Right lobe of liver (tissue), 6 donors: ENCODE measurements at places on chromosomes 11 and 22. TPM values are rescaled to one million over a fixed set of nuclear protein-coding genes. Genes with fewer than 3 reads are reported as not detected.

- peaks cover 7% of the 10 kb centered on the region for H3K4me1 ChIP-seq
- no peak overlapping the region for H3K27ac ChIP-seq
- H3K36me3 ChIP-seq = no peaks in the 10 kb centered on the region
- no peak for DNase-seq
- no peak overlapping the region for H3K4me3 ChIP-seq
- H3K27me3 ChIP-seq = no peaks in the 10 kb centered on the region
These were observed 9.4 kb downstream of the DIXDC1 start for GRCh38 chr11:111946499-111946898.

DNA sequence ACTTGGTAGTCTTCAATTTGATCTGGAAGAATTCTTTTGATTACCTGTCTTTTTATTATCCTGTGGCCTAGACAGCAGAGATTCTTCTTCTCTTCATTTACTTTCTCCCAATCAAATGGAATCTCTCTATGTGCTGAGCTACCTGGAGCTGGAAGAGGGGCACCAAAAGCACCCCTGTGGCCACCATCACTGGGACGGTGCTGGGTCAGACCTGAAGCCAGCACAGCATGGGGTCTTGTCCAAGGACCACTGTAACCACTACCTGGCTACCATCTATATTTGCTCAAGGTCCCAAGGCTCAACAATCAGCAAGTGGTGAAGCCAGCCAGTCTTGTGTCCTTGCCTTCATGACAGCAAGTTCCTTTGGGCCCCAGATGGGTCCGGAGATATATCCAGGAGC, 186.6 kb downstream of the JRKL start:
- no peaks in the 10 kb centered on the region for H3K27me3 ChIP-seq
- H3K27ac ChIP-seq = no peak overlapping the region
- no peaks in the 10 kb centered on the region for H3K36me3 ChIP-seq
- no peak for DNase-seq

The LRRC74B gene
- not detected for total RNA-seq

The PATE2 gene
- total RNA-seq = not detected

DNA sequence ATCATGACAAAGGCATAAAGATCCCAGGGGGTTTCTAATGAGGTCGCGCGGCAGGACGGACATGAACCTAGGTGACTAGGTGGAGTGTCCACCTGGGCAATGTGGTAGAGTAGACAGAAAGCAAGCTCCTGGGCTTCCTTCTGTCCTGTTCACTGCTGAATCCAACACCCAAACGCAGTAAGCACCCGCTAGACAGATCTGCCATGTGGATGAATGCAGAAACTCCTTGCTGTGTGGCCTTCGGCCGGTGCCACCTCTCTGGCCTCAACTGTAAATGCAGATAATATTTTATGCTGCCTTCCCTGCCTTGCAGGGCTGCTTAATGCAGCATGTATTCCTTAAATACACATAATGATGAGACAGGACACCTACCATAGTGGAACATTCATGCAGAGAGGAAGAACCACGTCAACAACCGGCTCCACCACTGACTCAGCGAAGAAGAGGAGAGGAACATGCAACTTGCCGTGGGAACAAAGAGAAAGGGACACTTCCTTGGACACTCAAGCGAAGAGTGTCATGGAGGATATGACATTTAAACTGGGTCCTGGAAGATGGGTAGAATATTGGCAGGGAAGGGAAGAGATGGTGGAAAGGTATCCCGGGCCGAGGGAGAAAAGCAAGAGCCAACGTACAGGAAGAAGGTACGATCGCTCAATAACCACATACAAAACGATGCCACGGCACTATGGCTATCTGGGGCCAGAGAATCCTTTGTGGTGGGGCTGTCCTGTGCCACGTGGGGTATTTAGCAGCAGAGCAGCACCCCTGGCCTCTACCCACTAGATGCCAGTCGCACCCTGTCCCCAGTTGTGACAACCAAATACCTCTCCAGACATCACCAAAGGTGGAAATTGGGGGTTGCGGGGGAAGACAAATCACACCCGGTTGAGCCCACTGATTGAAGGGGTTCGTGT, 30.8 kb downstream of the MYH9 start:
- no peak for DNase-seq
- H3K27ac ChIP-seq = peak overlapping the region; percentile 97
- H3K36me3 ChIP-seq = no peaks in the 10 kb centered on the region
- peaks cover 82% of the 10 kb centered on the region for H3K4me1 ChIP-seq

The LRRC75B gene
- total RNA-seq = 26.1 TPM

DNA sequence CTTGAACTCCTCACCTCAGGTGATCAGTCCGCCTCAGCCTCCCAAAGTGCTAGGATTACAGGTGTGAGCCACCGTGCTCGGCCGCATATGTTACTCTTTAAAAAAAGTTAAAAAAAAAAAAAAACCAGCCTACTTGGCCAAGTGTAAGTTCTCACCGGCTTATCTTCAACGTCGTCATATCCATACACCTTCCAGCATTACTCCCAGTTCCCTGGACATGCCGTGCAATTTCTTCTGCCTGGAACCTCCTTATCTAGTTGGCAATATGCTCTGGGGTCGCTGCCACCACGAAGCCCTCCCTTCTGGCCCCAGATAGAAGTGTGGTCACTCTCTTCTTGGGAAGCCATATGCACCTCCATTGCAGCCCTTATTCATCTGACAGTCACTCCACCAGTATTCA, 36.3 kb upstream of the CBX7 start:
- no peaks in the 10 kb centered on the region for H3K27me3 ChIP-seq
- no peaks in the 10 kb centered on the region for H3K4me1 ChIP-seq
- no peak overlapping the region for H3K27ac ChIP-seq
- no peak for DNase-seq

- no peaks in the 10 kb centered on the region for H3K27me3 ChIP-seq
- H3K4me3 ChIP-seq = no peak overlapping the region
- H3K27ac ChIP-seq = no peak overlapping the region
- H3K36me3 ChIP-seq = no peaks in the 10 kb centered on the region
These were observed 94.0 kb downstream of the BRD1 start for GRCh38 chr22:49733631-49734030.

DNA sequence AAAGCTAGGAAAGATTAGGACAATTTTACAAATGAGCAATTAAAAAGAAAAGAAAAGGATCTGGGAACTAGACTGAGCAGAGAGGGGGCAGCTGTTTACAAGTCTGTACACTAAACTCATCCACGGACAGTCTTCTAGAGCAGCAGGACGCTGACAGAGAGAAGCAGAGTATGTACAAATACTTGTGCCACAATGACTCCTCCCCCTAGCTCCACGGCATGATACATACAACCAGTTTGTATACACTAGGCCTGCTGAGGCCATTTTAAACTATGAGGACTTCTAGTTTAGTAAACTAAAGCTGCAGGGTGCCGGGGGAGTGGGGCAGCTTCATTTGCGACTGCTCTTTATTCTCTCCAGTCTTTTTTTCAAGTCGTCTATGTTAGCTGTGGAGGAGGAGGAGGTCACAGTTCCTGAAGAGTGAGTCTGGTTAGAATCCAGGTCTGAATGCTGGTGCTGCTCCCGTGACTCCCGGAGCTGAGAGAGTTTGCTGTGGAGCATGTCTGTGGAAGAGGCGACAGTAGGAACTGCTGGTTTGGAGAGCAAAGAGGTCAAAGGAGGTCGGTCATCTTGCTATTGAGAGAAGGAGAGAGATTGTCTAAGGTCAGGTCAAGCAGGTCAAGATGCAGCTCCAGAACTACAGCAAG, 24.8 kb downstream of the F2 start:
- H3K36me3 ChIP-seq = peaks cover 4% of the 10 kb centered on the region
- no peak for DNase-seq
- no peaks in the 10 kb centered on the region for H3K4me1 ChIP-seq
- no peak overlapping the region for H3K27ac ChIP-seq
- H3K27me3 ChIP-seq = no peaks in the 10 kb centered on the region

The THRSP gene
- total RNA-seq = 60.9 TPM

The PRR33 gene
- not detected for total RNA-seq

GRCh38 chr11:44574610-44575287, 9.3 kb downstream of the CD82 start:
- DNase-seq = no peak
- H3K27ac ChIP-seq = no peak overlapping the region

The SEC14L6 gene
- total RNA-seq = 0.07 TPM

DNA sequence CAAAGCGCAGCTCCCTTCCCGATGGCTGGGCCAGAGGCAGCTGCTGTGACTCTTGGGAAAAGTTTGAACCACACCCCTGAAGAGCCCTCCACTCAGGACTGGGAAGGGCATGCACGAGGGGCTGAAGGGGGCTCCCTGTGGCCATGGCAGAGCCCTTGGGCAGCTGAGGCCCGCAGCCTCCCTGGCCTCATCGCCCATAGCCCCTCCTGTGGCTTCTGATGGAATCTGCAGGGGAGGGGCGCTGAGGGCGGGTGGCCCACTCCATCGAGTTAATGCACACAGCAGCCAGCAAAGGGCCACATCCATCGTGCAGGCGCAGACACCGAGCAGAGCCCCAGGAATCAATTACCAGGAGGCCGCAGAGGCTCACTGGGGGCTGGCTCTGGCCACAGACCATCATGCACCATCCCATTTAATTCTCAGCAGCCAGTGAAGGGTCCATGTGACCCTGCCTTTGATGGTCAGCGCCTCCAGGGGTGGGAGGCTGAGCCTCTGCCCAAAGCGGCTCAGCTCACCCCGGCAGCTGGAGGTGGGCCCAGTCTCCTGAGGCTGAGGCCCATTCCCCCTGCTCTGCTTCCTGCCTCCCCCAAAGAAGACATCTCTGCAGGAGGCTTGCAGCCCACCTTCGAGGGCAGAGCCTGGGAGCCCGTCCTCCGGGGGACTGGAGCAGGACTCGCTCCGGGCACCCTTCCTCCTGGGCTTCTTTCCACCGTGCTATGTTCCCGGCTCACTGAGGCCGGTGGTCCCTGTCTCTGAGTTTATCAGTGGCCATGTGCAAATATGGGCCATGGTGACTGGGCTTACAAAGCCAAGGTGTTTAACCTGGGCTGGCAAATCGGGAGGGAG, 1410.2 kb downstream of the BRD1 start:
- H3K27me3 ChIP-seq = no peaks in the 10 kb centered on the region
- DNase-seq = no peak
- no peak overlapping the region for H3K4me3 ChIP-seq
- H3K36me3 ChIP-seq = no peaks in the 10 kb centered on the region
- H3K4me1 ChIP-seq = no peaks in the 10 kb centered on the region
- no peak overlapping the region for H3K27ac ChIP-seq

DNA sequence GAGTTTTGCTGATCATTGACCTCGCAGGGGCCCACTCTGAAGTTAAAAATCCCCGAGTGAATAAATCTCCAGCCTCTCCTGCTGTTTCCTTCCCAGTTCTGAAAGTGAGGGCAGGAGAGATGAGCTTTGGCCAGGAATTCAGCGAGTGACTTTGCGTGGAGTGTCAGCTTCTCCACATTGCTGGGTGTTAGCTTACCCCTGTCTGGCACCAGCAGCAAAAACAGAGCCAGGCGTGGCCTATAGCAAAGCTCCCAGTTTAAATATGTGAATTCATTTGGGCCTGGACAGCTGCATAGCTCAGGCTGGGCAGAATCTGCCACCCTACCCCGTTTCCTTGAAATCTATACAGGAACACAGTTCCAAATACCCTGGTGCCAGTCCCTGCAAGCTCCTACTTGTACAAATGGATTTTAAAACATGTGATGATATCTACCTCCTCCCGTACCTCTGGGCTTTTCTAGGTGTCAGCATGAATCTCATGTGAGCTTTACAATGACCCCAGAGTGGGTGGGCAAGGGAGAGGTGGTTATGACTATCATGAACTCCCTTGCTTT, 25.6 kb downstream of the TIMP3 start:
- H3K4me3 ChIP-seq = no peak overlapping the region
- H3K36me3 ChIP-seq = no peaks in the 10 kb centered on the region
- no peak for DNase-seq
- H3K27ac ChIP-seq = no peak overlapping the region
- no peaks in the 10 kb centered on the region for H3K4me1 ChIP-seq
- H3K27me3 ChIP-seq = no peaks in the 10 kb centered on the region

DNA sequence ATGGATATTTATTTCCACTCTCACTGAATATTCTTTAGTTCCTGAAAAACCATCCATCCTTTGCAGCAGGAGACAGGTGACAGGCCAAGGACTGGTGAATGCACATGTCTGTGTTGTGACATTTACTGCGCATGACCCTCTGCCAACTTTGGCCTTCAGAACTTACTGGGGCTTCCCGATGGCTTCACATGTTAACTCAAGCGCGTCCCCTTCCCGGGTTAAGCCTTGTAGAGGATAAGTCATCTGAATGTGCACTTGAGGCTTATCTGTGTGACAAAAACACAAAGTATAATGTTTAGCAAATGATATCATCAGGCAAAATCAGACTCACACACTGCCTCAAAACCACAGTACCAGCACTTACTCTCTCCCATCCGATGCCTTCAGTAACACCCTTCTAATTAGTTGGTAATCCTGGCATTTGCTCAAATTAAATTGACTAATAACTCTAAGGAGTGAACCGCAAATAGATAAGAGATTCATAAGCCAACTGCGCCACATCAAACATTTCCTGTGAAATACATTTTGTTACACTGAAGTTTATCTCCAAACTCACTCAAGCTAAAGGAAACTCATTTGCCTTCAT, 286.4 kb downstream of the CADM1 start:
- no peaks in the 10 kb centered on the region for H3K36me3 ChIP-seq
- no peak for DNase-seq

DNA sequence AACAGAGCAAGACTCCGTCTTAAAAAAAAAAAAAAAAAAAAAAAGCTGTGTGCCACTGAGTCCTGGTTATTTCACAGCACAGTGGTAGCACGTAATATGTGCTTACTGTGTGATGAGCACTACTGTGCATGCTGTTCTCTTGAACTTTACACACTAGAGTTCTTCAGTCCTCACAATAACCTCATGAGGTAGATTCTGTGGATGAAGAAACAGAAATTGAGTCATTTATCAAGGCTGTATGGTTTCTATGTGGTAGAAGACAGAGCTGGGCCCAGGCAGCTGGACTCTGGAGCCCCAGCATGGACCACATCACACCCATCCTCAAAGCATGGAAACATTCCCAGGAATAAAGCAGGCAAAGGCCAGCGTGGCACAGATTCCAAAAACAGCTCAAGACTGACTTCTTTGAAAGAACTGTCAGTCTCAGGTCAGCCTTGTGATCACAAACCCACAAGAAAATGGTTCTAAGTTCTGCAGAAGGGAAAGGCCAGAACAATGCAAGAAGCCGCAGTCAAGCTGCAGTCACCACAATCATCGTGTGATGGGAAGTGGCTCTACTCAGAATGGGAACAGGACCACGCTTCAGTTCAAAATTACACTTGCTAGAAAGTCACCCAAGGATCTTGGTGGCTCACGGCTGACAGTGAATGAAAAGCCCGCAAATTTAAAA, 49.5 kb downstream of the MICAL3 start:
- no peaks in the 10 kb centered on the region for H3K36me3 ChIP-seq
- no peak for DNase-seq
- no peak overlapping the region for H3K27ac ChIP-seq
- no peaks in the 10 kb centered on the region for H3K27me3 ChIP-seq
- no peak overlapping the region for H3K4me3 ChIP-seq

- no peaks in the 10 kb centered on the region for H3K27me3 ChIP-seq
- H3K4me3 ChIP-seq = no peak overlapping the region
- H3K36me3 ChIP-seq = no peaks in the 10 kb centered on the region
- H3K4me1 ChIP-seq = no peaks in the 10 kb centered on the region
- no peak overlapping the region for H3K27ac ChIP-seq
- DNase-seq = no peak
These were observed 12.4 kb upstream of the SYN3 start for GRCh38 chr22:33070600-33070999.

The INPPL1 gene
- total RNA-seq = 36.8 TPM

The TPBGL gene
- total RNA-seq = not detected
